ENCODE measurements at places on chromosomes 2 and 18.

- DNase-seq = no peak
Observed at GRCh38 chr2:178949584-178949983, 100.4 kb downstream of the CCDC141 start.

- no peak for DNase-seq
Observed at GRCh38 chr2:236403811-236404210, 139.6 kb upstream of the ASB18 start.

GRCh38 chr2:47601568-47601967 is 181.4 kb upstream of the MSH6 start:
- peak; percentile 13 for DNase-seq

DNA sequence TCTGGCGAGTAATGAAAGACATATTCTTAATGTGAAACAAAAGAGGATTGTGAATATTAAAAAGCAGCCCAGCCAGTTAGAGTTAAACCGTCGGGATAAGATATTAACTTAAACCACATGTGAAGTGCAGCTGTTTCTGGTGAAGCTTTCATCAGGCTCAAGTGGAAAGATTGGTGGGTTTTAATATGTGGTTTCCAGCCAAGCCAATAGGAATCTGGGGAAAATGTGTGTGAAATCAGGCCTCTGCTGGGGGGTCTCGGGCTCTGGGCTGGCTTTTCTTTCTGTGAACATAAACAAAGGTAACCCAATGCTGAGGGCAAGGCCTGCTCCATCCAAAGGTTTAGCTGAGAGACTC is 279.6 kb downstream of the SLC4A3 start:
- DNase-seq = no peak

GRCh38 chr2:64524604-64525316 is 632 bp downstream of the AFTPH start:
- peak; percentile 29 for DNase-seq

DNA sequence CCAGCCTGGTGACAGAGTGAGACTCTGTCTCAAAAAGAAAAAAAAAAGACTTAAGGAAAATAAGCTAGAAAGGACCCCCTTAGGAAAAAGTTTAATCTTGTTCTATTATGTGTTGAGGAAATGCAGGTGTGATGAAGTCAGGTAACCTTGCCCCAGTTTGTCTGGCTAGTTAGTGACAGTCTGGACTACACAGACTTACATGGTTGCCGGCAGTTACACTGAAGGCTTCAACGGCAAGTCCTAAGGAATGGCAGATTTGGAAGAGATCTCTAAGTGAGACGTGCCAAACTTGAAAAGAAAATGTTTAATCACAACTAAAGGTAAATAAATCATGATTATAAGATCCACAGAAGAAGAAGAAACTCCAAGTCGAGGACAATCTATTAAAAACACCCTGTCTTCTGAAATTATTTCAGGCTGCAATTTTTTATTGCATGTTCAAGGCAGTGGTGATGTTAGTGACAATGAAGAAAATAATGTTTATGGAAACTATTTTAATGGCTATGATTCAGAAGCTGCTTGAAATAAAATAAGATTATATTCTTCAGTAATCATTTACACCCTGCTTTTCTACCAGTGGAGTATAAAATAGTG is 84.2 kb downstream of the TTC27 start:
- DNase-seq = no peak

DNA sequence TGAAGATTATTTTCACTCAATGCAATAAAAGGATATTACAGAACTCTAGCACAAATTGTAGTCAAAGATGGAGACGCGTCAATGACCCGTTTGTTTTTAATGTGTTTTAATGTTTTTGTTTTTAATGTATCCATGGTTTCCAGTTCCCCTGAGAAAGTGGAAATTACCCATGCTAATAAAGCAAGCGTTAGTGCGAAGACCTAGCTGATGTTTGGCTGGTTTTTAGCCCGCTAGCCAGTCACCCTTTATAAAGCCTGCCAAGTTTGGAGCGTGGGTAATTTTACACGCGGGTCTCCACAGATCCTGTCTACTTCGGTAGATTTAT is 430 bp upstream of the CHMP1B start:
- peak; percentile 54 for DNase-seq

DNA sequence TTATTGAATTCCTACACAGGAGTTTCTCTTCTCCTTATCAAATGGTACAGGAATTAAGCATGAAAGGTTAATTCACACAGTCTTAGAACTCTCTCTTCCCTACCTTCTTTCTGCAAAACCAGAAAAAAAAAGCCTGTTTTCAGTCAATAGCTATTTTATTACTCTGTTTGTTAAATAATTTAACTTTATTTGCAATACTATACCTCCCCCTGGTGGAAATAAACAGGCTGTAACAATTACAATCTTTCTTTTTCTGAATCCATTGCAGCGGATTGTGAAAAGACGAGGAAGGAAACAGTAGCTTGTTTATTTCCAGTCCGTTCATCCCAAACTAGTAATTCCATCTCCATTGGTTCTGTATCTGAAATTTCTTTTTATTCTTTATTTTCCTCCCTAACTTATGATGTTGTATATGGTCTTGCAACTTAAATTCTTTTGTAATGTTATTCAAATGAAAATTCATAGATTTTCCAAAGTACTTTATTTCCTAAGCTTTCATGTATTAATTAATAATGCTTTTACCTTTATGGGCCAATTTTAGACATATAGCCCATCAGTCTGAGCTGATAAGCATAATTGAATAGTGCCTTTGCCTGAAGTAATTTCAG is 165.2 kb downstream of the SH3BP4 start:
- DNase-seq = peak; percentile 64

DNA sequence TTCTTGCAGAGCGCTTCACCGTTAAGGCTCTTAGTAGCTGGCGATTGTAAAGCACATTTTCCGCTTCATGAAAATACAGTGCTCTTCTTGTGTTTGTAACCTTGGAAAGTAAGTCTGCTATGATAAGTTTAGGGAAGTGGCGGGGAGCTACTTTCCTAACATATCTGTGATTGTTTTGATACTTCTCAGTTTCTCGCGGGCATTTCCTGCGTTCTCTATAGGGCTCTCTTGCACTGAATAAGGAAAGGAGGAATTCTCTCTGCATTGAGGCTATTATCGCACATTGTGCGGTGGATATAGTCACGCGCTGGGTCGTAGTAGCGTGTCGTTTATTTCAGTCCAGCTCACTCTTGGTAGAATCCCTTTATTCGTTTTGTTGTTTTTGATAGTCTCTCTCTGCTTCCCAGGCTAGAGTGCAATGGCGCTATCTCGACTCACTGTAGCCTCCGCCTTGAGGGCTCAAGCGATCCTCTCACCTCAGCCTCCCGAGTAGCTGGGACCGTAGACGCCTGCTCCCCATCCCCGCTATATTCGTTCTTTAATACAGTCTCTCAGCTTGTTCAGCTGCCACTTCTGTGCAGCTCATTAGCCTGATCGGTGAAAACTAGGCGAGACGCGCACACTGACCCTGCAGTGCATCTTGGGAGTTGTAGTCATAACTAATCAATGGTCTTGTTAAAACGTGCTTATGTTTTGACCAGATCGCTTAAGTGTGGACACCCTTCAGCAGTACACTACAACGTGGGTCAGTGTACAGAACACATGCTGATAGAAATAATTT is 1.0 kb upstream of the PPP4R3B start:
- peak; percentile 43 for DNase-seq

DNA sequence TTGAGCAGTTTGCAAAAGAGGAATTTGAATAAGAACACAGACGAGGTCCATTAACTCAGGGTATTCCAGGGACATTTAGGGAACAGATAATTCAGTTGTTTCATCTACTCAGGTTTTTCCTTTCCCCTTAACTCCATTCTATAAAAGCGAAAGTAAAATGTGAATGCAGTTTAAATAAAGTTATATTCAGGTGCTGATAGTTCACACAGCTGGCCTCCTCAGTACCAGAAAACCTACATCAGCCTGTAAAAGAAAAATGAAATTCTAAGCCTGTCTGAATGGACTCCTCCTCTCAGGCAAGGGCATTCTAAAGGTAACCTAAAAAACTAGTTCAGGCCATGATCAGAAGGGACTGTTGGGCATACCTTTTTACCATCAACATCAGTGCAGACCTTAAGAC is 873.8 kb downstream of the SUCLG1 start:
- no peak for DNase-seq

GRCh38 chr18:78876868-78877267 is 102.8 kb upstream of the SALL3 start:
- DNase-seq = no peak

- DNase-seq = no peak
Observed at GRCh38 chr2:48009256-48009655, 103.0 kb upstream of the FBXO11 start.

- peak; percentile 21 for DNase-seq
Observed at GRCh38 chr2:222915092-222915957, 54.5 kb downstream of the ACSL3 start.

DNA sequence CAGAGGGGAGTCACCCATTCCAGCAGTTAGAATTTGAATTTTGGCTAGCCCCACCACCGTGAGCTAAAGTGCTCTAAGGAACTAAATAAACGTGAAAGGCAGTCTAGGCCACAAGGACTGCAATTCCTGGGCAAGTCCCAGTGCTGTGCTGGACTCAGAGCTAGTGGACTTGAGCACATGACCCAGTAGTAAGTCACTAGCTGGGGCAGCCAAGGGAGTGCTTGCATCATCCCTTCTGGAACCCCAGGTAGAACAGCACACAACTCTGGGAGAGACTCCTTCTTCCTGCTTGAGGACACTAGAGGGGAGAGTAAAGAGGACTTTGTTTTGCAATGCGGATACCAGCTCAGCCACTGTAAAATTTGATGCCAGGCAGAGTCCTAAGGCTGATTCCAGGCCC is 672.2 kb downstream of the CPS1 start:
- DNase-seq = no peak

DNA sequence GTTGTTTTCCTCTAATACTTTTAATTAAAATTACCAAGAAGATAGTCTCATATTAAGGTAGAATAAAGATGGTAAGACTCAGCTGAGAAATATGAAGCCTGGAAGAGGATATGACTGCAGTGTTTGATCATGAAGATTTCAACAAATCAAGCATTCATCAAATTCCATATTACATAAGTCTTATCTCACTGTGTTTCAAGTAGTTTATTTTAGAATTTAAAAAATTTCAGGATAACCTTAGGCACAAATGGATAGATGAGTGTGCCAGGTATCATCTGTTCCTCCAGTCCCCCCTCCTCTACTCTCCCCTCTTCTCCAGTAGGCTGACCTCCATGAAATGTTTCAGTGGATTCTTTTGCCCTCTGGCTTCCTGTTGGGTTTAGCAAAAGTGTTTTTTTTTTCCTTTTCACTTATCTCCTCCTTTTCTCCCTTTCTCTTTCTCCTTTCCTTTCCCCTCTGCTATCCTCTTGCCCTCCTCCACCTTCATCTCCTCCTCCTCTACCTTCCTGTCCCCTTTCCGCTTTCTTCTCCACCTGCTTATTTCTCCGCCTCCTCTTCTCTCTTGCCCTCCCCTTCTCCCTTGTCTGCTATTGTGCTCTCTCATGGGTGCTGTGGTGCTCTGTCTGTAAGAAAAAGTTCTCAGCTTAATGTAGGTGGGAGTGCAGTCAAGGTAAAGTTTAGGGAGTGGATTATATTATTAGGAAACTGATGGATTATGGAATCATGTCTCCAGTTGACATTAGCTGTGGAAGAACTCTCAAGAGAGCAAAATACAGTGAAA is 72.8 kb downstream of the ABI2 start:
- no peak for DNase-seq

- no peak for DNase-seq
Observed at GRCh38 chr2:167769020-167769419, 478.4 kb downstream of the STK39 start.
